ACHN (cell line): ENCODE measurements at places on chromosomes 16 and 17.

GRCh38 chr16:1729026-1729425 lies 23.0 kb downstream of the MAPK8IP3 start:
- no peak for DNase-seq

DNA sequence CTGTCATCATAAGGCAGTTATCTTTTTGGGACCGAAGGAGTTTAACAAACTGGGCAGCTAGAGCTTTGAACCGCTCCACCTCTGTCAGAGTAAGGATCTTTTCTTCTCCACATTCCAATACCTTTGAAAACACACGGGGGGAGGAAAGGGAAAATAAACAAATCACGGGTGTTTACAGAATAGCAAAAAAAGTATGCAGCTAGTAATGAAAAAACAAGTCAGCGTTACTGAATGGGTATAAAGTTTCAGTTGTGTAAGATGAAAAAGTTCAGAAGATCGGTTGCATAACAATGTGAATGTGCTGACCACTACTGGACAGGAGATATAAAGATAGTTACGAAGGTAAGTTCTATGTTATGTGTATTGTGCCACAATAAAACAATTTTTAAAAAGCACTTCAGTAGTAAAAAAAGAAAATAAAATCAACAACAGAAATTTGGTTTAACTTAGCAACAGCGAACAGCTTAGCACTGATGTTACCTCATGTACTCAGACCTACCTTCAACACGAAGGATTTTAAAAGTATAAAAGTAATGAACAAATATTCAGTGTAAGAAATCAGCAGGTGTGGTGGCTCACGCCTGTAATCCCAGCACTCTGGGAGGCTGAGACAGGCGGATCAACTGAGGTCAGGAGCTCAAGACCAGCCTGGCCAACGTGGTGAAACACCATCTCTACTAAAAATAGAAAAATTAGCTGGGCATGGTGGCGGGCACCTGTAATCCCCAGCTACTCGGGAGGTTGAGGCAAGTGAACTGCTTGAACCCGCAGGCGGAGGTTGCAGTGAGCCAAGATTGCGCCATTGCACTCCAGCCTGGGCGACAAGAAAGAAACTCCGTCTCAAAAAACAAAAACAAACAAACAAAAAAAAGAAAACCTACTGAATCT lies 34.3 kb downstream of the MARF1 start:
- DNase-seq: no peak

GRCh38 chr16:48435318-48435680 lies 50.1 kb upstream of the SIAH1 start:
- no peak for DNase-seq

GRCh38 chr16:70490261-70490660 lies 33.1 kb downstream of the COG4 start:
- DNase-seq: no peak

GRCh38 chr17:39969375-39969774 lies 6.6 kb downstream of the GSDMA start:
- no peak for DNase-seq

DNA sequence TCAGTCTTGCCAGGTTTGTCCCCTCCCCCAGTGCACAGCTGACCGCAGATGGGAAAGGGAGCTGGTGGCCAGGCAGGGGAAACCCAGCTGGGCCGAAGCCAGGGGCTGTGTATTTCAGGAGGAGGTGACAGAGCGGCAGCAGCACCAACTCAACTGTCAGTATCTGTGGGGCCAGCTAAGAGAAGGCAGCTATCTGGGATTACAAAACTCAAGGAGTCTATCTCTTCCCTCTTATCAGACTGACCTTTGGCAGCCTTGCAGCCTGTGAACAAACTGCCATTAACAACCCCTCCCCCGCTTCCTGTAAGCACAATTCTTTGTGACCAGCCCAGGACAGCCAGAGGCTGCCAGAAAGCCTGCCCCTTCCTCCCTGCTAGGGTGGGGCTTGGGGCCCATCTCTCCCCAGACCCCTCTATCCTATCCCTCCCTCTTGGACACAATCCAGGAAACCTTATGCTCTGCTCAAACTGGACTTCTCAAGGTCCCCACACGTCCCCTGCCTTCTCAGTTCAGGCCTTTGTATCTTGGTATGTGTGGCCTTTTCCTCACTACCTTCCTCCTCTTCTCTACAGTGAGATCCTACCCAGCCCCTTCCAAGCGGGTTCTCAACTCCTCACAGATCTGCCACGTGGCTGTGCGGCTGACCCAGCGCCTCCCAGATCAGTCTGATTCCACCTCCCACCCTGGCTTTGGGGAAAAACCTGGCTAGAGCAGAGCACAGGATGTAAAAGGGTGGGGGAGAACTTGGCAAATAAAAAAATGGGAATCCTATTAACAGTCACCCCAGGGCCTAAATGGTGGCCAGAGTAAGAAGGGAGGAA lies 10.5 kb downstream of the ST3GAL2 start:
- peak; percentile 96 for DNase-seq

DNA sequence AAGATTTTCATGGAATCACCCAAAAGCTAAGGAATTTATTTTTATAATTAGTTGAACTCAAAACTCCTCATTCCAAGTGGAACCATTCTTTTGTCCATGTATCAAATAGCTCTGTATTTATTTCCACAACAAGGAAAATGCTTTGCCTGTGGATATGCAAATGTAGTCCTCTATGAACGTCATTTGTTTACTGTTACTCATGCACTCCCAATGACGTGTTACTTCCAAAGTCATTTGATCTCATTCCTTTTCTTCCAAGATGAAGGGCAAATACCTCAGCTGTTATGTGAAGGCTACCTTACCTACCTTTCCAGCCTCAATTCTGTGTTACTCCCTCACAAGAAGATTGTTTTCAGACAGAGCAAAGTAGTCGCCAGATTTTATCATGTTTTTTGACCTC lies 83.7 kb downstream of the ITFG1 start:
- DNase-seq: no peak

DNA sequence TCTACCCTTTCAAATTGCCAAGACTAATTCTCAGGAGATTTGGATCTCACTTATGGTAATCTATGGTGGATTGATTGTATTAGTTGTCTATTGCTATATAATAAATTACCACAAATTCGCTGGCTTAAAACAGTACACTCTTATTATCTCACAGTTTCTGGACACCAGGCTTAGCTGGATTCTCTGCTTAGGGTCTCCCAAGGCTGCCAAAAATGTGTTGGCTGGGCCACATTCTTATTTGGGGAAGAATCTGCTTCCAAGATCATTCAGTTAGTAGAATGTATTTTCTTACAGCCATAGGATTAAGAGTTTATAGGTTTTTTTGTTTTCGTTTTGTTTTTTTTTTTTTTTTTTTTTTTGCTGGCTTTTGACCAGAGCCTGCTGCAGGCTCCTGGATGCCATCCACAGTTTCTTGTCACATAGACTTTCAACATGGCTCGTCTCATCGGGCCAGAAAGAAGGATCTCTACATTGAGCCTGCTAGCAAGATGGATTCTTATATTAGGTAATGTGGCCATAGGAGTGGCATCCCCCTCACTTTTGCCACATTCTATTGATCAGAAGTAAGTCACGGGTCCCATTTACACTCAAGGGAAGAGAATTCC lies 415.3 kb downstream of the KIF2B start:
- no peak for DNase-seq

GRCh38 chr16:70604407-70605282 lies 41.7 kb upstream of the IL34 start:
- no peak for DNase-seq

GRCh38 chr17:76262732-76263344 lies 2.3 kb upstream of the UBALD2 start:
- DNase-seq: no peak

- DNase-seq: no peak
Observed at GRCh38 chr16:73616166-73616753, 568.3 kb upstream of the ZFHX3 start.

DNA sequence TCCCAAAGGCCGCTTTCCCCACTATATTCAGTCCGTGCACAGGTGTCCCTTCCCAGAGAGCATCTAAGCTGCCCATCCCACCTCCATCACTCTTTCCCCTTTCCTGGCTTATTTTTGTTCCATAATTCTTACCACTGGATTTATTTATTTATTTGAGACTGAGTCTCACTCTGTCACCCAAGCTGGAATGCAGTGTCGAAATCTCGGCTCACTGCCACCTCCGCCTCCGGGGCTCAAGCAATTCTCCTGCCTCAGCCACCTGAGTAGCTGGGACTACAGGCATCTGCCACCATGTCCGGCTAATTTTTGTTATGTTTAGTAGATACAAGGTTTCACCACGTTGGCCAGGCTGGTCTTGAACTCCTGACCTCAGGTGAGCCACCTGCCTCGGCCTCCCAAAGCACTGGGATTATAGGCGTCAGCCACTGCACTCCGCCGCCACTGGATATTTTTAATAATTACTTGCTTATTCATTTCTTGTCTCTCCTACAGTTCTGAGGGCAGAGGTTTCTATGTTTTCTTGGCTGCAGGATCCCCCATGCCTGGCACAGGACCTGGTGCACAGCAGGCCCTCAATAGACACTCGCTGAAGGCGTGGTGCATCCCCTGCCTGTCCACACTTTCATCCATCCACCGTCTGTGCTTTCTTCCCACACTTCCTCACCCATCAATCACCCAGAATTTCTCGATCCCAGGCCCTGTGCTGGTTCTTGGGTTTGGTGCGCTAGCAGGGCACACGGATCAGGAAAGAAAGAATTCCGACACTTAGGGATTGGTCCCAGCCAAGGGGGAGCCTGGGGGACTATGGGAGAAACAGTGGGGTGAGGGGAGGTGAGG lies 9.9 kb upstream of the ADGRG1 start:
- DNase-seq: no peak

DNA sequence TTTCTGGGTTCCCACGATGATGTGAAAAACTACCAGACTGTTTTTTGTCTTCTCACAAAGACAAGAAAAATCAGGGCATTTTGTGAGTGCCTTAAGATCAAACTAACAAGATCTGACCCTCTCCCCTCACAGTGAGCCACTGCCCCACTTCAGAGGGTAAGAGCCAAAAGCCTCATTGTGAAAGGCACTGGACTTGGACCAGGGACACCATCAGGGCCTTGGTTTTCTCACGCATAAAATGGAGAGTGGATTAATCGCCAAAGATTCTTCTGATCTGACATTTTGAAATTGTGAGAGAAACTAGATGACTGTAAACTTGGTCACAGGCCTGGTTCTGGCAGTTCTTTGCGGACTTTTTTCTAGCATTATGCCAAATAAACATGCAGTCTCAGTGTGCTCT lies 21.0 kb upstream of the ENDOV start:
- no peak for DNase-seq

DNA sequence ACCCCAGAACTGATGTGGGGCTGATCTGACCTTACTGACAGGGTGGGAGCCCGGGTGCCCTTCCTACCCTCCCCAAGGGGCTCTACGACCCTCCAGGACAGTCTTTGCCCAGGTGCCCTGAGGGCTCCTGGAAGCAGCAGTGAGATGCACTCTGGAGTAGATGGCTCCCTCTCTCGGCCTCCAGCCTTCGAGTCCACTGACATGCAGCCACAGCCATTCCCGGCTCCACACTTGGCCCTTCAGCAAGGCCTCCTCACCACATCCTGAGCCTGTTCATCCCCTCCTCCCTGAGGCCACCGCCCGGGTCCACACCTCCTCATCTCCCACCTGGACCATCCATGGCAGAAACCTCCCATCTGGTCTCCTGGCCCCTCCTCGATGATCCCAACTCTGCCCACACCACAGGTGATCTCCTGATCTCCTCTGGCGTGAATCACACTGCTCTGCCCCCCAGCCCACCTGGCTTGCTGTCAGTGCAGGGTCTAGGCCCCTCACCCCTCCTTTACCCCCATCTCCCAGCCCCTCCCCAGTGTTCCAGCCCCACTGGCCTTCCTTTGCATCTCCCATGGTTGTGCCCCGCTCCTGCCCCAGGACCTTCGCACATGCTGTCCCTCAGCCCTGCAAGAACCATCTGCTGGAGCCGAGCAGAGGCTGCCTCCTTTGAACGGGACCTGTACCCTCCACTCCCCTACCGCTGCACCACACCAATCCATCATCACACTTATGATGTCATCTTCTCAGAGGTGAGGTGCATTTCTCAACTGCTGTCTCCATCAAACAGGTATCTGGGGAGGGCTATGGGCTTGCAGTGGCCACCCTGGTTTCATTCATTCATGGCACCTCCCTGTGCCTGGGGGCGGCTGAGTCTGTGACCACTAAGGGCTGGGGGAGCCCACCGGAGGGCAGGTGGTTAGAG lies 44.7 kb downstream of the SOCS1 start:
- no peak for DNase-seq

DNA sequence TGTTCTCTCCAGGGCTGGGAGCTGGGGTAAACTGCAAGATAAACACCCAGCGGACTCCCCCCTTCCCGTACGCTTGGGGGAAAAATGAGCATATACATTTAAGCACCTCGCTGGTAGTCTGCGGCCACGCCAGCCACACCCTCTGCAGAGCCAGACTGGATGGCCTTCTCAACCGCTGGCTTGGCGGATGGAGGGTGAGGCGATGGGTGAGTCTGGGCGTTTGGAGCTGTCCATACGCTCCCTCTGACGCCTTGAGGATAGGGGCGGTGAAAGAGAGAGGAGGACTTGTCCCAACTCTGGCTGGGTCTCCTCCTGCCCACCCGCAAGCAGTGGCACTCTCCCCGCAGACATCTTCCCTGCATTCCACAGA lies 1.0 kb downstream of the ITGA3 start:
- DNase-seq: peak; percentile 53

GRCh38 chr16:57773655-57774295 lies 28.5 kb downstream of the KIFC3 start:
- no peak for DNase-seq

GRCh38 chr17:58409432-58409831 lies 7.9 kb downstream of the RNF43 start:
- DNase-seq: no peak

DNA sequence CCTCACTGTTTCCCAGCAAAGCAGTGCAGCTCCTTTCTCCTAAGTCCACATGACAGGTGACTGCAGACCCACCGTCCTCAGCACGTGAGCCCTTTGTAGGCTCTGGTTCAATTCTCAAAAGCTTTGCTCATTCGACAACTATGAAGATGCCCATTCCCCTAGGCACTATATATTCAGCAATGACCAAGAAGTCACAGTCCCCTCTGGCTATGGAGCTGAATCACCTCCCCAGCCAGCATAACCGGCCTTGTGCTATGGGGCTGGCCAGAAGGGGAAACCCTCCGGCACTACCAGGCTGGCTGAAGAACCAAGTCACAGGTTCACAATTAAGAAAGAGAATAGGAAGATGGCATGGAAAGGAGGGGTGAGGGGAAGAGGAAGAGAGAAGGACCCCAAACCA lies 139.7 kb downstream of the WSCD1 start:
- no peak for DNase-seq

DNA sequence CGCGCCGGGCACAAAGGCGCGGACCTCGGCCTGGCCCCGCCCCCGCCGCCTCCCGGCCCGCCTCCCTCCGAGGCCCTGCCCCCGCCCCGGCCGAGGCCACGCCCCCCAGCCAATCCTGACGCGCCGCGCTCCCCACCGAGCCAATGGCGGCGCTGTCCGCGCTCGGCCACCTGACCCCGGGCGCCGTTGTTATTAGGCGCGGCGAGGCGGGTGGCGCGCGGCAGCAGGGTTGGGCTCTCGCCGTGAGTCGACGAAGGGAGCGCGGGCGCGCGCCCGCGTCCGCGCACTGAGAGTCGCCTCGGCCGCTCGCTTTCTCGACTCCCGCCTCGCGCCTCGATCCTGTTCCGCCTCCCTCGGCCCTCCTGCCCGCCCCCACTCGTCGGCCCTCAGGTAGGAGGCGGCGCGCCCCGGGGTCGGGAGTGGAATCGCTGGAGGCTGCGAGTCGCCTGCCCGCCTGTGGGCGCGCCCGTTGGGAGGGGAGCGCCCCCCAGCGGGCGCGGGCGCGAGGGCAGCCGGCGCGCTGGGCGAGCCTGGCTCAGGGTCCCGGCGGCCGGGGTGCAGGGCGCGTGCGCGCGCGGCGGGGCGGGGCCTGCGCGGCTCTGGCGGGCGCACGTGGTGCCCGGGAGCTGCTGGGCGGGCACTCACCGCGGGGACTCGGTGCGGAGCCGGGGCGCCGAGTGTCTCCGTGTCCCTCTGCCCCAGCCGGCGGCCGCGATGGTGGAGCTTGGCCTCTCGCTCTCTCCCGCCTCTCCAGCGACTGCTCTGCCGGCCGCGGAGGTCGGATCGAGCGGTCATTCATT lies 405 bp upstream of the CBLN1 start:
- no peak for DNase-seq
